T-helper 1 cell treated with Interleukin-12 subunit alpha and Interleukin-12 subunit beta and Interleukin-4 antibody, amounts not matched to agents 30 ng/mL and 1 ng/mL, for 36 hours (primary cell): ENCODE measurements at places on chromosomes 2 and 18. TPM values are rescaled to one million over a fixed set of nuclear protein-coding genes. Genes with fewer than 3 reads are reported as not detected.

GNAL gene
- total RNA-seq, result 2.6 and 3.6 TPM in 2 replicates

GCKR gene
- not detected in 2 replicates for total RNA-seq

B3GNT7 gene
- total RNA-seq, result not detected in 2 replicates

HOXD13 gene
- total RNA-seq, result not detected in 2 replicates

IL37 gene
- 0.39 and 0.46 TPM in 2 replicates for total RNA-seq

TXNL4A gene
- 125 and 132 TPM in 2 replicates for total RNA-seq

NDUFB3 gene
- total RNA-seq, result 113 and 120 TPM in 2 replicates

RAB11FIP5 gene
- 16.6 and 16.7 TPM in 2 replicates for total RNA-seq

CRYGC gene
- total RNA-seq, result not detected in 2 replicates

EGR4 gene
- 0.27 and 0.56 TPM in 2 replicates for total RNA-seq

VPS54 gene
- total RNA-seq, result 20.2 and 20.9 TPM in 2 replicates

POTEC gene
- total RNA-seq, result not detected in 2 replicates

ARHGAP15 gene
- total RNA-seq, result 178 and 182 TPM in 2 replicates

CASP10 gene
- 33.5 and 33.9 TPM in 2 replicates for total RNA-seq

CIB4 gene
- total RNA-seq, result not detected in 2 replicates

GPR45 gene
- total RNA-seq, result not detected in 2 replicates

REG3A gene
- total RNA-seq, result not detected in 2 replicates

GPR17 gene
- not detected in 2 replicates for total RNA-seq

TEX51 gene
- not detected in 2 replicates for total RNA-seq

RSAD2 gene
- 62.0 and 62.2 TPM in 2 replicates for total RNA-seq

MSH6 gene
- 75.3 and 83.4 TPM in 2 replicates for total RNA-seq

REG1B gene
- total RNA-seq, result not detected in 2 replicates

IL1RN gene
- total RNA-seq, result 2.4 and 3.0 TPM in 2 replicates

GCG gene
- not detected in 2 replicates for total RNA-seq

CPLX4 gene
- total RNA-seq, result not detected in 2 replicates

RTTN gene
- total RNA-seq, result 23.2 and 26.4 TPM in 2 replicates

ELP2 gene
- total RNA-seq, result 68.9 and 73.4 TPM in 2 replicates

MPHOSPH10 gene
- 42.5 and 43.5 TPM in 2 replicates for total RNA-seq

SERPINB10 gene
- total RNA-seq, result not detected in 2 replicates

SIGLEC15 gene
- total RNA-seq, result not detected in 2 replicates

APLF gene
- total RNA-seq, result 3.3 and 3.5 TPM in 2 replicates

SRSF7 gene
- 257 and 272 TPM in 2 replicates for total RNA-seq

LTBP1 gene
- total RNA-seq, result 0.05 and 0.15 TPM in 2 replicates

PID1 gene
- not detected in 2 replicates for total RNA-seq

NIFK gene
- 78.7 and 91.2 TPM in 2 replicates for total RNA-seq

MEP1B gene
- 0.10 TPM in 1 of 2 replicates, not detected in the other for total RNA-seq

ZNF638 gene
- 99.9 and 104 TPM in 2 replicates for total RNA-seq

SLC4A3 gene
- not detected in 2 replicates for total RNA-seq

NCKAP1 gene
- total RNA-seq, result 3.3 and 3.7 TPM in 2 replicates

SCN2A gene
- not detected in 2 replicates for total RNA-seq

CCDC68 gene
- not detected in 2 replicates for total RNA-seq

C1GALT1C1L gene
- 0.17 TPM in 1 of 2 replicates, not detected in the other for total RNA-seq

ARHGAP25 gene
- total RNA-seq, result 153 and 156 TPM in 2 replicates

TP53I3 gene
- total RNA-seq, result 0.91 and 1.1 TPM in 2 replicates

PCARE gene
- not detected in 2 replicates for total RNA-seq

COL4A4 gene
- total RNA-seq, result not detected in 2 replicates

SCTR gene
- total RNA-seq, result not detected in 2 replicates

FAP gene
- 0.17 and 0.76 TPM in 2 replicates for total RNA-seq
